Activated T-helper 9 cell treated with anti-CD3 and anti-CD28 coated beads, Interleukin-2, amount 50 U/mL, for 16 hours (primary cell): ENCODE measurements at places on chromosomes 5 and 9.

GRCh38 chr9:98157372-98157771 is 35.1 kb downstream of the CORO2A start:
- no peak for DNase-seq

- DNase-seq = no peak
Measured at GRCh38 chr5:61349935-61350334, 17.9 kb downstream of the ZSWIM6 start.

DNA sequence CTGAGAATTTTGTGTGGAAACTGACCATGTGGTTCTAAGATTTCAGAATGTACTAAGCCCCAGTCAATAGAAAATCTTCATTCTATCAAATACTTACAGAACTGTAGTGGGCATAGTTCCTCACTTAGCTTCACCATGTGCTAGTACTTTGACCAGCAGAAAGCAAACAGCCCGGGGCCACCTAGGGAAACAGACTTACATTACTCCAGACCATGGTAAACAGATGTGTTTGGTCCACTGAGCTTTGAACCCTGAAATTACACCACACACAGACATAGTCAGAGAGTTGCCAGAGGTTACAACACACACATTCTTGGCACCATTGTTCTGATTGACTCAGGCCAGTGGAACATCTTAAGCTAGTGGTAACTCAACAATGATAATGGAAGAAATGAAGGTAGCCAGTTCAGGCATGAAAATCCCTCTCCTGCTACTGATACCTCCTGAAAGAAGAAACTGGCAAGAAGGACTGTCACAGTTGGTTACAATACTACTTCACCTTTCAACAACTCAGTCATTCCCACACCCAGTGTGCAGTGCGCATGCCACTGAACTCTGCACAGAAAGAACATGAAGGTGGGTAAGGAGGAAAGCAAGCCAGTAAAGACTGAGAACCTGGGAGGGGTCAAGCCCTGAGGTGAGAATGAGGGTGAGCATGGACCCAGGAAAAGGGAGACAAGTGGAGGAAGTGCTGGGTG is 18.7 kb upstream of the LECT2 start:
- no peak for DNase-seq

- DNase-seq = no peak
Measured at GRCh38 chr5:151923866-151924476, 680 bp downstream of the GLRA1 start.

- no peak for DNase-seq
Measured at GRCh38 chr5:36575361-36575781, 31.0 kb upstream of the SLC1A3 start.

DNA sequence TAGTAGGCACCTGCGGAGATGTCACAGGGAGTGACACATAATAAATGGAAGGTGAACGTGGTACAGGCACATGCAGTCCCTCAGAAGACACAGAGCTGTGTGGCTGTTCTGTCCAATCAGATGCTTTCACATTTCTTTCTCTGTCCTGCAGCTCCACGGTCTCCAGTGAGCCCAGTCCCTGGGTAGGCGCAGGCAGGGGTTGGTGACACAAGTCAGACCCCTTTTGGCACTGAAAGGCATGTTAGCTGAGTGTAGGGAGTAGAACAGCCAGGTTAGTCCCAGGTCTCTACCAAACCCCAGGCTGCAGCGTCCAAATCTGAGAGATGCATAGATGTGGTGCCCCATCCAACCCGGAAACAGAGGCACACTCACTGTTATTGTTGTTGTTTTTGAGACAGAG is 2.8 kb downstream of the SLC31A2 start:
- DNase-seq = no peak

GRCh38 chr9:137058521-137059234 is 4.8 kb upstream of the ENTPD2 start:
- no peak for DNase-seq

DNA sequence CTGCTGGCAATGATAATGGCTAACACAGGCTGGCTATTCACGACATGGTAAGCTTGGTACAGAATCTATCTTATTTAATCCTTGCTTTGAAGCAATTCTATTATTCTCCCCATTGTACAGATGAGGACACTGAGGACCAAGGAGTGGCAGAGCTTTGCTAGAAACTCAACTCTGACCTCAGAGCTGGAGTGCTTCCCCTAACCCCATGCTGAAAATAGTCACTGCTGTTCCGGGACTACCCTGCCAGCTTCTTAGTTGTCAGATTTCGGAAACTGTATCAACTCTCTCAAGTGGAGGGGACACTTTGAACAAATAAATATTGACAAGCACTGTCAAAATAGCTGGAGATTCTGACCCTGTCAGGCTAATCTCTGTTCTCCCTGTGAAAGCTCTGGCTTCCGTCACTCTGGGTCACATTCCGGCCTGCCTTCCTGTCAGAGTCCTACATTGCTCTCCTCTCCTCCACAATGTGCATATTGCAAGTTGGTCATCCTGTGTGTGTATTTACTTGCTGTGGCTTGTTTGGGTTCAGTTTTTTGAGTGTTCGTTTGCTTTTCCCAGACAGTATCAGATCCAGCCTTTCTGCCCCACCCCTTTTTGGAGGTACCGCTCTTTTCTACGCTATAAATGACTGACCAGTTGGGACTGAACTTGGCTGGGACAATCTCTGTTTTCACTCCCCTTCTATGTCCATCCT is 134.3 kb upstream of the MAP1B start:
- no peak for DNase-seq

GRCh38 chr9:125085703-125086477 is 57.4 kb downstream of the SCAI start:
- no peak for DNase-seq

- DNase-seq = no peak
Measured at GRCh38 chr9:137630679-137631078, 11.9 kb downstream of the EHMT1 start.

DNA sequence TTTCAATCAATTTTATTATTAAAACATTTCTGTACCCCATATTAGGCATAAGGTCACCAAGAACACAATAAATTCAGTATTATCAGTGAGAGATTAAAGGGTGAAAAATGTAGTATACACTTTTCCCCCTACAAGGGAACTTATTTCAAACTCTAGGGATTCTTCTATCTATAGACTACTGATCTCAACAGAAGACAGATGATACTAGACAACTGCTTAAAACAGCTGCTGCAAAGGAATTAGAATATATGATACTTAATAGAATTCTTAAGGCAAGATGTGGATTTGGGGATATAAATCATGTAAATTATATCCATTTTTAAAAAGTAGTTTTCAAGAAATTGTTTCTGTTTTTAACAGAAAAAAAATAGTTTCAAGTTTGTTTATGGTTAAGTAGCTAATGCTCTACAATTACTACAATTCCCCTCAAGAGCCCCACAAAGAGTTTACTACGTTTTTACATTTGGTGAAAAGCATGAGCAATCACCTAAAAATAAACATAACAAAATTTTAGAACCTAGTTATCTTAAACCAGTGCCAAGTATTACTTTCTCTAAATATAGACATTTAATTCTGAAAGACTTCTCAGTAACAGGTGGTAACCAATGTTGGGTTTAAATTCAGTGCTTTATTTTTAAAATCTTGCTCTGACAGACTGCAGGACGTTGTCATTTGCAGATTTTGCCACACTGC is 6.0 kb downstream of the KIF24 start:
- DNase-seq = no peak

- DNase-seq = no peak
Measured at GRCh38 chr5:37197340-37198050, 51.7 kb downstream of the CPLANE1 start.

DNA sequence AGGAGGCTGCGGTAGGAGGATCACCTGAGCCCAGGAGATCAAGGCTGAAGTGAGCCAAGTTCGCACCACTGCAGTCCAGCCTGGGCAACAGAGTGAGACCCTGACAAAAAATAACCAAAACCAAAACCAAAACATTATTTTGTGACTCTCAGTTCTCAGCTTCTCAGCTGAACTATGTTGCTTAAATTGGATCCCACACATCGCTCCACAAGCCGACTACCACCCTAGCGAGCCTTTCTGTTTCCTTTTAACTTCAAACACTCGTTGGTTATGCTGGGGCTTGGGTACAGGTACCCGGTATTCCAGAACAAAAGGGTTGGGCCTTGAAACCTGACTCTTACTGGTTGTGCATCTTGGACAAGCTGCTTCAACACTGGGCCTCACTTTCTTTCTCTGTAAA is 3.8 kb upstream of the PTGS1 start:
- DNase-seq = no peak

DNA sequence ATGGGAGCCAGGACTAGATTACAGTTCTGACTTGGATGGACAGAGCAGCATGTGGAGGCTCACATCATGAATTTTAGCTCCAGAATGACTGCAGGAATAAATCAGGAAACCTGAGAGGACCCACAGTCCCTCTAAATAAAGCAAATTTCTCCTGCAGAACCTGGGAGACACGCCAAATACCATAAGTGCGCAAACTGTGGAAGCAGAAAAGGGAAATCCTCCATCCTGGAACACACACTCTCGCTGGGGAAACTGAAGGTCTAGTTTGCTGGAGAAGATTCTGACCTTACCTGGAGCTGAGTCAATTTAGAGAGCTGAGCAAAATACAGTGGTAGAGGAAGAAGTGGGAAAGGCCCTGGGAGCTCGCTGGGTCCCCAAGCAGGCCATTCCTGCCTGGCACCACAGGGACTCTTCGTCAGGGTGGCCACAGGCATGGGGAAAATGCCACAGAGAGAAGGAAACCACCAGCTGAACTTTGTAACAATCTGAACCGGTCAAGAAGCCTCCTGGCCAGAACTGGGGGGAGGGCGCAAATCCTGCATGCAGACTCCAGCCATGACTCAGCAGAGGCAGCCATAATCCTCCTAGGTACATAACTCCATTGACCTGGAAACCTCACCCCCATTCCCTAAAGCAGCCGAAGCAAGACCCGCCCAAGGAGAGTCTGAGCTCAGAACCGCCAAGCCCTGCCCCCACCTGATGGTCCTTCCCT is 390.9 kb downstream of the LRRC70 start:
- no peak for DNase-seq

DNA sequence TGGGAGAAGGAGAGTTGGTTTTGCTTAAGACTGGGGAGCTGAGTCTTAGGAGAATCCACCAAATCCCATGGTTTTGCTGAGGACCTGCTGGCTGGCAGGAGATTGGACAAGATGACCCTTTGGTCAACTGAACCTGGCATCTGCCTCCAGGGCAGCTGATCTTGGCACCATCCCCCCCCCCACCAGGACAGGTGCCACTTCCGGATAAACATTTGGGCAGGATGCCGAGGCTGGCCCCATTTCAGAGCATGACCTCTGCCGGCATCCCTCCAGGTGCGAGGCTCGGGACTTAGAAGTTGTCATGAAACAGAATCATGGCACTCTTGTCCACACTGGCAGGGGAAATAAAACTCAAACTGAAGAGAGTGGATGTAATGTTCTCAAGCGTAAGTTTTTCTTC is 165.6 kb downstream of the MACROH2A1 start:
- DNase-seq = no peak

GRCh38 chr5:116553366-116553765 is 21.3 kb downstream of the SEMA6A start:
- DNase-seq = no peak

DNA sequence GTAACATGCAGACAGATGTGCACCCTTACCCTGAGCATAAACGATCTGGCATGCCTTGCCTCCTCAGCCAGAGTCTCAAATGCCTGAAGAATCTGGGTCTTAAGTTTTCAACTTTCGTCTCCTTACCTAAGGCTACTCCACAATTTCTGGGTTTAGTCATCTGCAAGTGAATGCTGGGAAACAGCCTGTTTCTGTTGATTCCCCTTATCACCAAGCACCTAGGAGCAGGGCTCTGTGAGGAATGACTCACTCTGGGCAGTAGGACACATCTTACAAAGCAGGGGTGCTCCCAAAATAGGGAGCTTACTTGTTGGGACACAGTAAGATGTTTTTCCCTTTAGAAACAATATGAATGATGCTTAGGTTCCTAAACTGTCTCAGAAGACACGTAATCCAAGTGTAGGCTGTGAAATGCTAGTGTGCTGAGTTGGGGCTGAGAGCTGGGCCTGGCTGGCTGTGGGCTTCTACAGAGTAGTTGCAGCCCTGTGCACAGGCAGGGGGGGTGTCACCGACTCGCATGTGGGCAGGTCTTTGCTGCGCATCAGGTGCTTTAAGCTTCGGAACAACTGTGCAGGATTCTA is 58.0 kb downstream of the DAP start:
- DNase-seq = no peak

GRCh38 chr9:22237497-22238363 is 208.9 kb upstream of the DMRTA1 start:
- DNase-seq = no peak

GRCh38 chr9:95177617-95178016 is 139.9 kb downstream of the FANCC start:
- DNase-seq = no peak

- DNase-seq = no peak
Measured at GRCh38 chr9:130039528-130040147, 3.4 kb downstream of the FNBP1 start.

GRCh38 chr5:69312459-69313160 is 20.0 kb downstream of the CCDC125 start:
- DNase-seq = no peak

GRCh38 chr5:58407042-58407719 is 52.7 kb downstream of the PLK2 start:
- no peak for DNase-seq

GRCh38 chr5:136039202-136039601 is 10.4 kb downstream of the TGFBI start:
- DNase-seq = no peak

DNA sequence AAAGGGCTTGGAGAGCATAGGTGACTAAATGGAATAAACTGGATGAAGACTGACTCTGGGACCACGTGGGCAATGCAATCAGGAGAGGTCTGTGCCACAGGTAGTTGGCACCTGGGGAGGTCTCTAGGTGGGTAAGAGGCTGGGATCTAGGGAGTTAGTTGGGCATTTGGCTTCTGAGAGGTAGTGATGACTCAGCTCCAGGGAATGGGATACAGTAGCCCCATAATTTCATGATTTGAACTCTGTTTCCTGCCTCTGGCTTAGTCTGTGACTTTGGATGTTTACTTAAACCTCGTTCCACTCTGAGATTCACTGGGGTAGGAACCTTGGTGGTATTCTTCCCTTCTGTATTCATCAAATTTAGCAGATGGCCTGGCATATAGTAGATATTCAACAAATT is 240.8 kb downstream of the KIF4B start:
- DNase-seq = no peak

GRCh38 chr5:33793836-33794549 is 97.8 kb downstream of the ADAMTS12 start:
- DNase-seq = no peak

DNA sequence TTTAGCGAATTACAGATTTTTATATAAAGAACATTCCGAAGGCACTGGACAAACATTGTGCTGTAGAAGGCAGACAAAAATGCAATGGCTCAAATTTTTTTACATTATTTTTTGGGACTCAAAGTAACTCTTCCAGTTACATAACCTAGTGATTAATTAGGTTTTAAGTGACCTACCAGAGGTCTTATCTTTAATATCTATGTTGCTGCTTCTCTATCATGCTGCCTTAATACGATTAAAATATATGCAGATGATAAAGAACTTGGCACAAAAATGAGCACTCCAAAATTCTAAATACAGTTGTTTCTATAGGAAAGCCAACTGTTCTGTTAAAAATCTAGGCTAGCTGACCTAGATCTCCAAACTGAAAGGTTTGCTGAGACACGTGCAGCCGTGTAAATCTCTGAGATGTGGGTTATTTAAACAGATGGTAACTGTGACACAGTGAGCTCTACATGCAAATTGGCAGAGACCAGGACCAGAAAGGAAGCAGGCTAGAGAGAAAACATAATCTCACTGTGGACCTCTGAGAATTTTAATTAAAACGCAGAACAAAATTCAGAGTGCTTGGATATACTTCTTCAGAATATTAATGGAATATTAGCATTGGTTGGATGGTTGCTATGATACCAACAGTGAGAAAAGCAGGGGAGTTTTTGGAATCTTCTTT is 56.2 kb downstream of the CAMK4 start:
- no peak for DNase-seq

GRCh38 chr5:82312373-82312856 is 34.3 kb upstream of the RPS23 start:
- DNase-seq = peak; percentile 1
